ENCODE measurements at places on chromosomes 12 and 14.

DNA sequence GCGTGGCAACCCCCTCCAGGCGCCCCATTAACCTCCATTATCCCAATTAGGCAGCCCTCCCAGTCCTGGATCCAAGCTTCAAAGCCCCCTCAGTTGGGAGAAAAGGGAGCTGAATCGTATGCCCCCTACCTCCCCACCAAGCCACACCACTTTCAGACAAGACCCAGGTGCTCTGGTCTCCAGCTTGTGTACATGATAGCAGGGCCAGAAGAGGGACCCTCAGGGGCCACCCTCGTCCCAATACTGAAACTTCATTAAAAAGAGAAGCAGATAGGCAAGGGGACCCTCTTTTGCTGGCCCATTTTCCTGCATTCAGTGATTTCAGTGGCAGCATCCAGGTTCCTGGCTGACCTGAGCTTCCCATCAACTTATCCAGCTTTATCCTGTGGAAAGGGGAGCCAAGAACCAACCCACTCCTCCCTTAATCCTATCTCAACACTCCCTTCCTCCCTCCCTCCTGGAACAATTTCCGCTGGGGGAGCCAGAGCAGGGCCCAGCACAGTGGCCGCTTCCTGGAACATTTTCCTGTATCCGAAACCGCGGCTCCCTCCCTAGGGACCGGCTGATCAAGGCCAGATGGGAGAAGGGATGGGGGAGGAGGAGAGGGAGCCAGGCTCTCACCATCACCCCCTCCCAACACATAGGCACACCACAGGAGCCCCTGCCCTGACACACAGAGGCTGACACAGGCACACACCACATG is 9.5 kb upstream of the SP7 start:
- no peak for DNase-seq

DNA sequence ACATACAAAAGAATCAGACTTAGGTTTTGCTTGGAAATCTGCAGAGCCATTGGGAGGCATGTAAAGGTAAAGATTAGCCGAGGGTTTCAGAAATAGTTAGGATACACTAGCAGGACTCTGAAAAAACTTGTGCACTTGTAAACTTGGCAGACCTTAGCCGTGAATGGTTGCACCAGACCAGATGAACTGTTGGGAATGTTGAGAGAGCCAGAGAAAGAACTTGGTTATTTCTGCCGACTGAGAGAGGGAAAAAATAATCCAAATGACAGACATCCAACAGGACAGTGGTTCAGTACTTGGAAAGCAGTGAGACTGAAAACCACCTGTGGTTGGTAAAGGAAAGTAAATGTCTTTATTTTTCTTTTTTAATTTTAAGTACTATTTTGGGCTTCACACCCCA is 222.5 kb upstream of the DDHD1 start:
- no peak for DNase-seq

DNA sequence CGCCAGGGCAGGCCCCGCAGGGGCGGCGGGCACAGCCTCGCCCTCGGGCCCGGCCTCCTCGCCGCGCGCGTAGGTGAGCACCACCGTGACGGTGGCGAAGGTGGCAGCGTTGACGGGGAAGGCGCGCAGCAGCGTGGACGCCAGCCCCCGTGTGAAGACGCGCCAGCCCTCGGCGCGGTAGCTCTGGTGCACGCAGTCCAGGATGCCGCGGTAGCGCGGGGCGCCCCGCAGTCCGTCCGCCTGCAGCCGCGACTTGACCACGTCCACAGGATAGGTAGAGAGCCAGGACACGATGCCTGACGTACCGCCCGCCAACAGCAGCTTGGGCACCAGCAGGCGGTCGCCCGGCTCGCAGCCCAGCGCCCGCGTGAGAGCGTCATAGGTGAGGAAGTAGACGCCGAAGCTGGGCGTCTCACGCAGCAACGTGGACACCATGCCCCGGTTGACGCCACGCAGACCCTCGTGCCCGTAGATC is 13.9 kb downstream of the SLC25A29 start:
- DNase-seq: no peak

DNA sequence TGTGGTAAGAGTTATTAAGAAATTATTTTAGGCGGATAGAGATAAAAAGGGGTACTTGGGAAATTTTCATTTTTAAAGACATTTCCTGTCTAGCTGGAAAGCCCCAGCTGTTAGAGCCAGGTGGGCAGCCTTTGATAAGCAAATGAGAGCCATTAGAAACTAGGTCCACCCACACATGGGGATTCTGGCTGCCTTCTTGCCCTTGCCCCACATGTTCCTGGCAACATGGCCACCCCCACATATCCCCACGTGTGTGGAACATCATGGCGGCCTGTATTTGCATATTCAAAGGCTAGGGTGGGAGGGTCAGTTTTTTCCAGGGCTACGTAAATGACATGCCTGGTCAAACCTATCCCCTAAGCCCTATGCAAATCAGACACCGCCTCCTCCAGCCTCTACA is 1382.1 kb downstream of the AACS start:
- DNase-seq: no peak

DNA sequence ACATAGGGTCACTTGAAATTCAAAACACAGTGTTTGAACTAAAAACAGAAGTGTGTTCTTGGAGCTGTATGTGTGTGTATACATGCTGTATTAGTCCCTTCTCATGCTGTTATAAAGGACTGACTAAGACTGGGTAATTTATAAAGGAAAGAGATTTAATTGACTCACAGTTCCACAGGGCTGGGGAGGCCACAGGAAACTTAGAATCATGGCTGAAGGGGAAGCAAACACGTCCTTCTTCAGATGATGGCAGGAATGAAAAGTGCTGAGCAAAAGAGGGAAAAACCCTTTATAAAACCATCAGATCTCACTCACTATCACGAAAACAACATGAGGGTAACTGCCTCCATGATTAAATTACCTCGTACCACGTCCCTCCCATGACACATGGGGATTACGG is 224.1 kb downstream of the BCAT1 start:
- DNase-seq: no peak

DNA sequence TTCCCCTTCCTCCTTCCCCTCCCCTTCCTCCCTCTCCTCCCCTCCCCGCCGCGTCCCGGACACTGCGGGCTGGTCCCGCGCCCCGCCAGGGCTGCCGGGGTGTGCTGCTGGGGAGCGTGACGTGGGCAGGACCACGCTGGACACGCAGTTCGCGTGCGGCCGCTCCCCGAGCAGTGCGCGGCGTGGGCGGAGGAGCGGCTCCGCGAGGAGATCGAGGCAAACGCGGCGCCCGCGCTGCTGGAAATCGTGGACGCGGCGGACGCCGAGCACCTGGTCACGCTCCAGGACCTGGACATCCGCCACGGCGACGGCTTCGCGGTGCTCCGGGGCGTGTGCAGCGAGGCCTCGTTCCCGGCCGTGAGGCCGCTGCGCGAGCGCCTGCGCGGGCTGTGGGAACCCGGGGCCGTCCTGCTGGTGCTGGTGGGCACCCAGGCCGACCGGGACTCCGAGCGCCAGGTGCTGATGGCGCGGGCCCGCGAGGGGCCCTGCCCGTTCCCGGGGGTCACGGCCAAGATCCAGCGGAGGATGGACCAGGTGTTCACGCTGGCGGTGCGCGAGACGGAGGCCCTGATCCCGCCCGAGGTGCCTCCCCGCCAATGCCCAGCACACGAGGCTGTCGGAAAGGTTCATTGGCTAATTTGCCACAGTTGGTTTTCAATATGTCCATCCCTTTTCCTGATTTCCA is 84.3 kb downstream of the TNFAIP2 start:
- DNase-seq: no peak

GRCh38 chr12:103442182-103442555 is 53.6 kb downstream of the C12orf42 start:
- DNase-seq: no peak

- DNase-seq: no peak
These were observed 36.0 kb downstream of the FMNL3 start for GRCh38 chr12:49671031-49671765.

DNA sequence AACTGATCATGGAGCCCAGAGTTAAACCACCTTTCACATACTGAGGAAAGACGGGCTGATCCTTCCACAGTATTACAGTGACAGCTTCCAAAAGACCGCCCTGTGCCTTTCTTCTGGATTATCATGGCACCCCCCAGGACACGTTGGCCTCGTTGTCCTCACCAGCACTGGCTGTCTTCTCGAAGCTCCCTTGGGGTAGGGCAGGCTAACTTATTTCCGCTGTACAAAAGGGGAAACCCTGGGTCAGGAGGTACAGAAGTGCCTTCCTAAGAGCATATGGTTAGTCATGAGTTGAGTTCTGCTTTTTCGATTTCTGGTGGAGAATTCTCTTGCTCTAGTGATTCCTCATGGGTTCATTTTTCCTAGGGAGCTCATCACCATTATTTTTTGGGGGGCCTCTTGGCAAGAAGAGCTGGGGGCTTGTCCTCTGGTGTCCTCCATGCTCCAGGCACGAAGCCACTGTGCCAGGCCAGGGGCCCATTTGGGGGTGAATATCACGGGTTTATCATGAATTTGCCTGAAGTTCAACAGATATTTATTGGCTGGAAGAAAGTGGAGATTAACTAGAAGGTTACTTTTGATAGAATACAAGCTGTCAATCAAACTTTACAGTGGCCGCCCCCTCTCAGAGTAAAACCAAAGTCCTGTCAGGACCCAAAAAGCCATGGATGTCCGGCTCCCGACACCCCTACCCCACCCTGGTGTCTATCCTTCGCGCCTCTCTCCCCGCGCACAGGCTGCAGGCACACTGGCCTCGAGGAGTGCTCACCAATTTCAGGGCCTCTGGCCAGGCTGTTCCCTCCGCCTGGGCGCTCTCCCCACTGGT is 8.8 kb upstream of the TRAF3 start:
- DNase-seq: no peak

DNA sequence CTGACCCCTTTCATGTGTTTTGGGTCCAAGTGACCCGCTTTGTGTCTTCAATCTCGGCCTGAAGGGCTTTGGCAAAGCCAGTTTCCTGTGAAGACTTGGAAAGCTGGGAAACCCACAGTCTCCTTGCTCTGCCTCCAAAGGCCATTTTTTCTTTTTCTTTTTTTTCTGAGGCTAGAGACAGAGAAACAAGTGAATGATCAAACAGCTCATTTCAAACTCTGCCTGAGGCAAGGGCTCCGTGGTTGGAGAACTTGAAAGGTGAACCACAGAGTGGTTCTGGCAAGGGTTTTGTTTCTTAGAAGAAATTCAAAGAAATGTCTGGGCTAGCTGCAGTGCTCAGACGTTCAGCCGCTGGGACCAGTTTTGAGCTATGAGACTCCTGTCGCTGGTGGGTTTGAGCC is 62.7 kb downstream of the ERH start:
- no peak for DNase-seq

GRCh38 chr12:57450057-57450456 is 5.0 kb upstream of the INHBE start:
- no peak for DNase-seq

DNA sequence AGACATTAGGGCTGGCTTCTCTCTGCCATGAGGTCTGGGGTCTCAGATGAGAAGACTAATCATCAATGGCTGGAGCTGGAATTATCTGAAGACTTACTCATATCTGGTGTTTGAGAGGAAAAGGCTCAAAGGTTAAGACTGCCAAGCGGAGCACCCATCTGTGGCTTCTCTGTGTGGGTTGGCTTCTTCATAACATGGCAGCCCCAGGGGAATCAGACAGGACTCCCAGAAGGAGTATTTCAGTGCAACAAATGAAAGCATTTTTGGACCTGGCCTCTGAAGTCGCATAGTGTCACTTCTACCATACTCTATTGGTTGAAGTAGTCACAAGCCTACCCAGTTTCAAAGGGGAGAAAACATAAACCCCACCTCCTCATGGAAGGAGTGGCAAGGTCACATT is 171.8 kb upstream of the KRR1 start:
- no peak for DNase-seq
